ENCODE measurements at places on chromosomes 11 and 22.

DNA sequence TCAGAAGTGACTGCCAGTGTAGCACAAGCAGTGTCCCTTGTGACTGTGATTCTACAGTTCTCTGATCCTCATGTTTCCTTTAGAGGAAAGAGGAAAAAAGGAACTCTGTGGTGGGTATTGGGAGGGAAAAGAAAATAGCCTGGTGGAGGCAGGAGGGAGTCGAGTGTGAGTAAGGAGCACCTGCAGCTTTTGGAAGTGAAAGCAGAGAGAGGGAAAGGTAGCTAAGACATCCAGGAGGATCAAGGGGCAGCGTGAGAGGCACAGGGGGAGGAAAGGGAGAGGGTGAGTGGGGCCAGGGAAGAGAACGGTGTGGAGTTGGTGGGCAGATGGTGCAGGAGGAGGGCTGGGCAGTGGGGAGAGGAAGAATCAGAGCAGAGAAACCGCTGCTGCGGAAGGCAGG lies 12.4 kb downstream of the TMA7B start:
- no peak for DNase-seq

DNA sequence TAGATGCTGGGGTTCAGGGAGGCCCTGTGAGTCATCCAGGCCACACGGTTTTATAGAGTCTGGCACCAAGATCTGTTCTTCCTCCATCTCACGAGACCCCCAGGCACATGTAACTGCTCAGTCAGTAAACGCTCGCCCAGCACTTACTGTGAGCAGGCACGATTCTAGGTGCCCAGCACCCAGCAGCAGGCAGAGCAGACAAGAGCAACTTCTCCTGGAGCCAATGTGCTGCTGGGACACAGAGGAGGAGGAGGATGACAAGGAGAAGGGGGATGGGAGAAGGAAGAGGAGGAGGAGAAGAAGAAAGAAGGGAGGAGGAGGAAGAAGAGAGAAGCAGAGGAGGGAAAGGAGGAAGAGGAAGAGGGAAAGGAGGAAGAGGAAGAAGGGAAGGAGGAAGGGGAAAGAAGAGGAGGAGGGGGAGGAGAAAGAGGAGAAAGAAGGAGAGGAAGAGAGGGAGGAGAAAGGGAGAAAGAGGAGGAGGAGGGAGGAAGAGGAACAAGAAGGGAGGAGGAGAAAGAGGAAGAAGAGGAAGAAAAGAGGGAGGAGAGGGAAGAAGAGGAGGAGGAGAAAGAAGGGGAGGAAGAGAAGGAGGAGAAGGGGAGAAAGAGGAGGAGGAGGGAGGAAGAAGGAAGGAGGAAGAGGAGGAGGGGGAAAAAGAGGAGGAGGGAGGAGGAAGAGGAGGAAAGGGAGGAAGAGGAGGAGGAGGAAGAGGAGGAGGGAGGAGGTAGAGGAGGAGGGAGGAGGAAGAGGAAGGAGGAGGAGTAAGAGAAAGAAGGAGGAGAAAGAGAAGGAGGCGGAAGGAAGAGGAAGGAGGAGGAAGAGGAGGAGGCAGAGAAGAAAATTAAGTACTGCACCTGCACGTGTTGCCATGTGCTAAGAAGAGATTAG lies 77.6 kb upstream of the RTL6 start:
- DNase-seq, result no peak

- peak; percentile 53 for DNase-seq
Observed at GRCh38 chr22:37428649-37429586, 1.6 kb upstream of the ELFN2 start.

DNA sequence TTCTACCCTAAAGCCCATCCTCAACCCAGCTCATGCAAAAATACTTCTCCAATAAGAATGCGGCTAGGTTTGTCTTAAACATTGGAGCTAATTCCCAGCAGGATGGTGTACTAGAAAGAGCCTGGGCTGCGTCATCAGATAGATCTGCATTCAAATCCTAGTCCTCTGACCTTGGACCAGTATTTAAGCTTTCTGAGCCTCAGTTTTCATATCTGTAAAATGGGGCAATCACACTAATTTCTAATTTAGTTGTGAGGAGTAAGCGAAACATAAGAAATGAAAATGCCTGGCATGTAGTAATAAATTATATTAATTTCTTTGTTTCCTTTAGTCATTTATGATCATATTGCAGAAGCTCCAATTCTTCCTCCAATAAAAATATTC lies 32.2 kb upstream of the ACCSL start:
- no peak for DNase-seq

DNA sequence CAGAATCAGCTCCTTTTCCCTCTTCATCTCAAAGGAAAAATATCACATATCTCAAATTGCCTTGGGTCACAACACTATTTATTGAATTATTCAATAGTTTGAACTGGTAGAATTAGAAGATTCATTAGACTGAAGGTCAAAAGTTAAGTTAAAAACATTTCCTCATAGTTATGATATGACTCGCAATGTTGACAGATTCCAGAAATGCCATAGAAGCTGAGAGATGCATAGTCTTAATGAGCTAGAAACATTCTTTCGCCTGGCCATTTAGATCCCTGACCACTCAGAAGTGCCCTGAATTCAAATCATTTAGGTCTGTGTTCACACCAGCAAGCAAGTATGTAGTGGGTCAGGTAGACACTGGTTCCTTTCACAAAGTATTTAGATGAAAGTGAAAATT lies 44.4 kb downstream of the FAT3 start:
- DNase-seq, result peak; percentile 1

DNA sequence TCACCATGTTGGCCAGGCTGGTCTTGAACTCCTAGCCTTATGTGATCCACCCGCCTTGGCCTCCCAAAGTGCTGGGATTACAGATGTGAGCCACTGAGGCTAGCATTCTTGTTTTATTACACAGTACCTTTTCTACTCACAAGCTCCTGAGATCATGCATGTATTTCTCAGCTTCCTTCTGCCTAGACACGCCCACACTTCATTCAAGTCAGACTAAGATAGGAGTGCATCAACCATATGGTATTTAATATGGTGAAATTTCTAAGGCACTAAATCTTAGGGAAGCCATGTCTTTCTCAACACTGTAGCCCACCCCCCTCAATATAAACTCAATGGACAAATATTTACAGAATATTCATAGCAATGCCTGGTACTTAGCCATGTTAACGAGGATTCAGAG lies 62.1 kb downstream of the SLC25A17 start:
- no peak for DNase-seq

DNA sequence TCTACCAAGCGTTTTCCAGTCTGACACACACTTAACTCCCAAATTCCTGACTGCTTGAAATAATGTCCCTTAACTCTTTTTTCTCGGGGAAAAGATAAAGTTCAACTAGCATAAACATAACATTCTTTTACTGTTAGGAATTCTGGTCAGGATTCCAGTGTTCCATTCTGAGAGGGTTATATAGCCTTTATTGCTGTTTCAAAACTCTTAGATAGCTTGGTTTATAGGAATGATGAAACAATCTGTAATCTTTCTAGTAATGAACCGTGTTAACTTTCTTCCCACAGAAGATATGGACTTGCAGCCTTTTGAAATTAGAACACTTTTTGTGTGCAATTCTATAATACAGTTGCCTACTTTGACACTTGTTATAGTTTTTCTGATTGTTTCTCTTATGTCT lies 8.6 kb downstream of the REXO2 start:
- no peak for DNase-seq

GRCh38 chr11:1148752-1149180 lies 9.0 kb upstream of the MUC5AC start:
- DNase-seq, result no peak

GRCh38 chr11:71223671-71224660 lies 28.4 kb downstream of the SHANK2 start:
- DNase-seq, result no peak

DNA sequence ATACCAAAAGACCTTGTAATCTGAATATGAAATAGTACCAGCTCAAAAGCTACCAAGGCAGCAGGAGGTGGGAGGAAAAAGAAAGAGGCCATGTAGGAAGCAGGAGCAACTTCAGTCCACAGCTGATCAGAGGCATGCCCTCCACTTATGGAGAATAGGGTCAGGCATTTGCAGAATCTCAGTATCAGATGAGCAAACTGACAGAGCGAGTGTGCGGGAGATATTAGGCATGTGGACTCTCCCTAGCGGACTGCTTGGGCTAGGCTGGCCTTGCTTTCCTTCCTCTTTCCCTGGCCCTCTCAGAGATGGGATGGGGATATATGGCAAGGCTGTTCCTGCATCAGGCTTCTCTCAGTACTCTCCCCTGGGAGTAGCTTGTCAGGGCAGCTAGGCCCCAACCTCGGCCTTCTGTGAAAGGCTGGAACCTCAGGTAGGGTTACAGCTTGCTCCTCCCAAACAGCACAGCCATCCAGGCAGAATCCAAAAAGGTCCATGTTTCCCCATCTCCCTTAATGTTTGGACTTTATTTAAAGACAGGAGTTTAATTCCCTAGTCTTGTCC lies 37.0 kb downstream of the ETS1 start:
- no peak for DNase-seq

DNA sequence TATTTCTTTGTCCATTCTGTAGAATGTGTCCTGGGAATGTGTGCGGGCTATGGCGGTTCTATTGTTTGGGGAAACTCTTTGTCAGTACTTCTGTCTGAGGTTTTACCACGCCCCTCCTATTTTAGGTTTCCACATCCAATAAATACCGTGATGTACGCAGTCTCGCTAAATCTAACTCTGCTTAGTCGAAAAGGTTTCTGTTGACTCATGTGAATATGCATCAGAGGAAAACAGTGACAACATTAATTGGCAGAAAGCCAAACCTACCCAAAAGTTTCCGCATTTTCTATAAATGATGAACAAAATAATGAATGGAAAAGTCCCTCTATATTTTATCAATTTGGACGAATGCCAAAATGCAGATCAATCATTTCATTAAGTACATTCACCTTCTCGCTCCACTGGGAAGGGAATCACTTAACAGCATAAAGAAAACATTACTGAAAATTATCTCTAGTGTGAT lies 143.4 kb downstream of the MAML2 start:
- DNase-seq, result no peak

- no peak for DNase-seq
Observed at GRCh38 chr11:130580372-130580771, 131.9 kb downstream of the ADAMTS15 start.

Data from RKO (cell line).